ENCODE measurements at places on chromosomes 5 and 9.
A peak's percentile ranks its signal among the peaks of the same experiment; 100 is the strongest.

DNA sequence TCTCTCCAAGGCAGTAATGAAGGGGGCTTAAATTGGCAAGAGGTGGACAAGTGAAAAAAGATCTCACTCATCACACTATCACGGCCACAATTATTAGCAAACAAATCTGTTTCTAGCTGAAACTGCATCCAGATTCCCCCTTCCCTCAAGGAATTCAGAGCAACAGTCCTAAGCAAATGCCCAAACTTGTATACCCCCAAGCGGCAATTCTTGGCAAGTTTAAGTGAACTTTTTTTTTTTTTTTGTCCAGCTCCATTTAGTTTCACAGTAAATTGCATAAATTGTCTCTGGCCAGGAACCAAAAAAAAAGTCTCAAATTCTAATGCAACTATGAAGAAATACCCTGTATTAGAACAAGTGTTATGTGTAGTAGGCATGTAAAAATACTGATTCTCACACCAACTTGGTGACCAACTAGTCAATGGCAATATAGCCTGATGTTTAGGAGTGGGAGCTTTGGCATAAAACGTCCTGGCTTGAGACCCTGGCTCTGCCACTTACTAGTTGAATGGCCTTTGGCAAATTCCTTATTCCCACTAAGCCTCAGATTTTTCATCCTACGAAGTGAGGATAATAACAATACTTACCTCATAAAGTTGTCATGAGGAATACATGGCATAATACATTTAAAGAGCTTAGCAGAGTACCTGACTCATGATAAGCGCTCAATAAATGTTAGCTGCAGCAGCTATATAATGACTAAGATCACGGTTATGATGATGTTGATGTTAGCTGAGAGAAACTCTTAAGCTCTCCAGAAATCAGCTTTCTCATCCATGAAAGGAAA is 193.2 kb downstream of the ADAMTSL1 start:
- DNase-seq: peak; percentile 35

- DNase-seq: peak; percentile 50
Measured at GRCh38 chr5:168874713-168875380, 295.7 kb upstream of the PANK3 start.

GRCh38 chr9:70600506-70600905 is 186.0 kb upstream of the KLF9 start:
- peak; percentile 67 for DNase-seq

- DNase-seq: peak; percentile 41
Measured at GRCh38 chr5:176573564-176574296, 24.6 kb downstream of the CDHR2 start.
